HTR-8/SVneo (cell line): ENCODE measurements at places on chromosomes 6 and 20.

GRCh38 chr6:147749331-147749730, 240.8 kb downstream of the SAMD5 start:
- DNase-seq = no peak

DNA sequence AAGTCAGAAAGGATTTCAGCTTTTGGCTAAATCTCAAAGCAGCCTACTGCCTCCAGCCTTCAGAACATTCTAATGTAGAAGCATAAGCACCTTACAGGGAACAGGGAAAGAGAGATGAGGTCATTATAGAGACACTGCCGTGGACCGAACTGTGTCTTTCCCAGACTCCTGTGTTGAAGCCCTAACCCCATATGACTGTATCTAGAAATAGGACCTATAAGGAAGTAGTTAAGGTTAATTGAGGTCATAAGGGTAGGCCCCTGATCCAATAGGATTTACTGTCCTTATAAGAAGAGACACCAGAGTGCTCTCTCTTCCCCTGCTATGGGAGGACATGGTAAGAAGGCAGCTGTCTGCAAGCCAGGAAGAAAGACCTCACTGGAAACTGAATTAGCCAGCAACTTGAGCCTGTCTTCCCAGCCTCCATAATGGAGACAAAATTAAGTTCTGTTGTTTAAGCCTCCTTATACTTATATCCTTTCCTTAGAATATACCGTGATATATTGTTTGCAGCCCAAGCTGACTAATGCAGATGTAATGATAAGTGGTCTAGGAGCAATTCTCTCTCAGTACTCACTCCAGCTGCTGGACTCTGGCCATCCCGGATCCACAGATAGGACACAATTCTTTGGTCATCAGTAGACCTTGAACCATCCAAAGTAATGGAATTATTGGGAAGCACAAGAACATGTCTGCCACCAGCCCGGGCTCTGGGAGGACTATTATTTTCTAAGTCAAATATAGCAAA, 71.4 kb downstream of the ALDH5A1 start:
- no peak for DNase-seq

GRCh38 chr6:49913636-49914375, 47.5 kb upstream of the CRISP1 start:
- DNase-seq = no peak

DNA sequence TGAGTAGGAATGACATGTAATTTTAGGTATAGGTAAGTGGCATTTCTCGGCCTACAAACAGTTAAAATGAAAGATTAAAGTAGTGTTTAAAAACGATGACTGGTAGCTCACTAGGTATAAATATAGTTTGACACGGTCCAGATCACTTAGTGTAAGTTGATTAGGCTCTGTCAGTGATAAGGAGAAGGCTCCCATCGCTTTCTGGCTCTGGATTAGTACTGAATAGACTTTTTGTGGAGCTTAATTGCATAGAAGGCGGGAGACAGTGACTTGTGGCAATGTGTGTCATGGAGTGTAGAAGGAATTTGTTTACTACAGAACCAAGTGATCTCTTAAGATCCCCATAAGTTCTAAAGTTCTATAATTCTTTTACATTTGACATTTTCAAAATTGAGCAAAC, 6.7 kb downstream of the PYGB start:
- no peak for DNase-seq

DNA sequence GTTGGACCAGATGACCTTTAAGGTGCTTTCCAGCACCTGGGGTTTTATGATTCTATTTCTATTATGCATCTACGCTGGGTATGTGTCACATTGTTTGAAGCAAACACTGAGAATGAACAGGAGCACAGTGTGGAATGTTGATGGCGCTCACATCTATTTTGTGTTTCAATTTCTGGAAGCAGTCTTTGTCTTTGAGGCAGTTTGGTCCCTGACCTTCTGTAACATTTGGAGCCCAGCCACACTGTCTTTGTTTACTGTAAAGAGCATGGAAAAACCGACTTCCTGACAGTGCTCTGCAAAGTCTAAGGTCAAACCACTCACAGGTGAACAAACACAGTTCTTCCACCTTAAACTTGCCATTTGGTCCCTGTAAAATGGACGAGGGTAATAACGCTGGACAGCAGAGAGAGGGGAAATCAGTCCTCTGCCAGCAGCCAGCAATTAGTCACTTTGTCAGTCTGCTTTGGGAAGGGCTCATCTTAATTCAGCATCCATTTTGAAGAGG, 155.5 kb downstream of the PRL start:
- no peak for DNase-seq
